Peyer's patch (tissue), 4 donors: ENCODE measurements at places on chromosomes 4 and X. TPM values are rescaled to one million over a fixed set of nuclear protein-coding genes. Genes with fewer than 3 reads are reported as not detected.
A peak's percentile ranks its signal among the peaks of the same experiment; 100 is the strongest.

Gene TEX11
- total RNA-seq, result not detected

Gene CXCL9
- not detected for total RNA-seq

Gene GRIA3
- not detected for total RNA-seq

Gene WAS
- total RNA-seq, result 3.5 TPM

Gene SLIT2
- 6.7 TPM for total RNA-seq

Gene TAB3
- 34.7 TPM for total RNA-seq

Gene SPIN4
- total RNA-seq, result 1.6 TPM

Gene UGT8
- 61.3 TPM for total RNA-seq

Gene DSPP
- total RNA-seq, result not detected

Gene RTL3
- total RNA-seq, result not detected

Gene ZFYVE28
- 70.0 TPM for total RNA-seq

Gene STS
- total RNA-seq, result 5.3 TPM

Gene SLC49A3
- total RNA-seq, result 13.3 TPM

DNA sequence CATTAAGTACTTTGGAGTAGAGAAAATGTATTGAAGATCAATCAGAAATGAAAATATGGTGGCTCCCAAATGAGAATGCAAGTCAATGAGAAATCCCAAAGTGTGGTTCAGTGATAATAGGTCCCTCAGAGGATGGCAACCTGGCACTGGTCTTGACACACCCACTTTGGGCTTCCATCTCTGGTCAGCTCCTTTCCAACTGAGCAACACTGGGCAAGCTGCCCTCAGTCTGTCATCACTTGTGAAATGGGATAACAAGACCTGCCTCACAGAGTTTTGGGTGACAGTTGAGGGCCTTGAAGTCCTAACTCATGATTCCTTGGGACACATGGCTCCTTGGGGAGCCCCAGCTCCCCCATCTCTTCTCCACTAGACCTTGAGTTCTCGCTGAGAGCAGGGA, 29.0 kb upstream of the MAMLD1 start:
- no peaks in the 10 kb centered on the region for H3K36me3 ChIP-seq
- no peak overlapping the region for H3K4me3 ChIP-seq
- H3K27me3 ChIP-seq, result no peaks in the 10 kb centered on the region
- no peak overlapping the region for H3K27ac ChIP-seq
- DNase-seq, result no peak

DNA sequence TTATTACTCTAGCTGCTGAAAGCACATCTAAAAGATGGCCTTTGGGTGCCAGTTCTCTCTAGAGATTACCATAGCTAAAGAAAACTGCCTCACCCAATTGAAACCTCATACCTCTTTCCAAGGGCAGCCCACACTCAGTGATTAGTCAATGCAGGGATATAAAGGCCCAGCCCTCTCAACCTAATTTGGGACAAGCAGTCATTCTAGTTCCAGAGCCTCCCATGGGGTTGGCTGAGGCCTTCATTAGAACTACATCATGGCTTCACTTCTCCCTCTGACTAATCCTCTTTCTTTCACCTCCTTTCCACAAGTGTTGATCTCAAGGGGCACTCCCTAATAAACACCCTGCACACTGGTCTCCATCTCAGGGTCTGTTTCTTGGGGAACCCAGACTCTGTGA, 38.5 kb upstream of the C1GALT1C1 start:
- no peak for DNase-seq
- H3K36me3 ChIP-seq, result no peaks in the 10 kb centered on the region
- no peak overlapping the region for H3K4me3 ChIP-seq
- no peak overlapping the region for H3K27ac ChIP-seq
- no peaks in the 10 kb centered on the region for H3K27me3 ChIP-seq
- no peaks in the 10 kb centered on the region for H3K4me1 ChIP-seq

GRCh38 chrX:43835559-43835958, 46.7 kb downstream of the MAOB start:
- H3K36me3 ChIP-seq, result no peaks in the 10 kb centered on the region
- no peaks in the 10 kb centered on the region for H3K27me3 ChIP-seq
- no peaks in the 10 kb centered on the region for H3K4me1 ChIP-seq
- no peak for DNase-seq
- no peak overlapping the region for H3K4me3 ChIP-seq
- H3K27ac ChIP-seq, result no peak overlapping the region

DNA sequence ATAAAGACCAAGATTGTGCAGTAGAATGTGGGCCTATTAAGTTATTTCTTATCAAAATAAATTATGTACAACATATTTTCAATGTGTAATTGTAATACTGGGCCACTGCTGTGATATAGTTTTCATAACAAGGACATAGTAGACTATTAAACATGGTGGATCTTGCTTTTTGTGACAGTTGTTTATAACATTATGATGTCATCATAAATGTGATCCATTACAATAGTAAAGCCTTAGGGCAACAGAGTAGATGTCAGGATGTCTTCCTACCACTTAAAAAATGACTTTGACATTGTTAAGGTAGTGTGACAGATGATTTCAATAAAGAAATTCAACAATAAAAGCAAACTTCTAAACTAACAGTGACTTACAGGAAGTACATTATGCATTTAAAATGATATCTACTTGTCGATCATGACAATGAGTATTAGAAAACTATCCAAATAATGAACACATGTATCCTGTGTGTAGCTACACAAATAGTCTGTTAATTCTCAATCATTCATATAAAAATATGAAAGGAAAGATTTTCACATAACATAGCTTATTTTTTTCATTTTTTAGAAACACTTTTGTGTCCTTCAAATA, 5.3 kb upstream of the AGA start:
- no peak for DNase-seq
- no peak overlapping the region for H3K27ac ChIP-seq
- H3K4me1 ChIP-seq, result no peaks in the 10 kb centered on the region
- no peaks in the 10 kb centered on the region for H3K27me3 ChIP-seq
- no peak overlapping the region for H3K4me3 ChIP-seq

DNA sequence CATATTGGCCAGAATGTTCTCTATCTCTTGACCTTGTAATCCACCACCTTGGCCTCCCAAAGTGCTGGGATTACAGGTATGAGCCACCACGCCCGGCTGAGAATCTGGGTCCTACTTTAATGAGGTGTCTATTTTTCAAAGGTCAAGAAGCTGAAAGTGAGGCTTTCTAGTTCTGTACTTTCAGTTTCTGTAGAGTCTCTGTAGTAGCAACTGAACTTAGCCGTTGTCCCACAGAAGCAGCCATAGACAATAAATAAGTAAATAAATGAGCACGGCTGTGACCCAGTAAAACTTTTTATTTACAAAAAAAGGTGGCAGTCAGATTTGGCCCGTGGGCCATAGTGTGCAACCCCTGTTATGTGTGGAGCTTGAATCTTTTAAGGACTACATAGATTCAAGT, 92.0 kb downstream of the FNIP2 start:
- no peak for DNase-seq
- no peak overlapping the region for H3K4me3 ChIP-seq
- H3K27ac ChIP-seq, result no peak overlapping the region
- no peaks in the 10 kb centered on the region for H3K27me3 ChIP-seq
- H3K36me3 ChIP-seq, result peaks cover 38% of the 10 kb centered on the region

DNA sequence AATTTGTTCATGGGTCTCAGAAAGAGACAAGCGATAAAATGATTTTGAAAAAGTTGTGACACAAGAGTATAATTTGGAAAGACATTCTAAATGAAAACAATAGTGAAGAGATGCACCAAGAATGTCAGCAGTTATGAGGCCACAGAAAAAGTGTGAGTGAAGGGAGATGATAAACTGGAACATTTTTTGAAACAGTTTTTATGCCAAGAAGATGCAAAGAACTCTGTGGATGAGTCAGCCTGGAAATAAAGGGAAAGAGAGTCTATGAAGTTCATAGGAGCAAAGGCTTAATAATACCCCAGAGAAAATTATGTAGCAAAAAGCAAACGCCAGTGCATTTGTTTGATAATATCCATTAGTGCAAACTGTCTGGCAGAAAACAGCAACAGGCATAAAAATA, 188.4 kb upstream of the TBC1D9 start:
- H3K36me3 ChIP-seq, result no peaks in the 10 kb centered on the region
- H3K27ac ChIP-seq, result no peak overlapping the region
- no peak for DNase-seq
- H3K4me1 ChIP-seq, result no peaks in the 10 kb centered on the region
- no peaks in the 10 kb centered on the region for H3K27me3 ChIP-seq
- no peak overlapping the region for H3K4me3 ChIP-seq

- H3K27ac ChIP-seq, result no peak overlapping the region
- H3K36me3 ChIP-seq, result no peaks in the 10 kb centered on the region
- DNase-seq, result no peak
- no peaks in the 10 kb centered on the region for H3K4me1 ChIP-seq
These were observed 2366.3 kb downstream of the PCDH7 start for GRCh38 chr4:33086331-33086925.

DNA sequence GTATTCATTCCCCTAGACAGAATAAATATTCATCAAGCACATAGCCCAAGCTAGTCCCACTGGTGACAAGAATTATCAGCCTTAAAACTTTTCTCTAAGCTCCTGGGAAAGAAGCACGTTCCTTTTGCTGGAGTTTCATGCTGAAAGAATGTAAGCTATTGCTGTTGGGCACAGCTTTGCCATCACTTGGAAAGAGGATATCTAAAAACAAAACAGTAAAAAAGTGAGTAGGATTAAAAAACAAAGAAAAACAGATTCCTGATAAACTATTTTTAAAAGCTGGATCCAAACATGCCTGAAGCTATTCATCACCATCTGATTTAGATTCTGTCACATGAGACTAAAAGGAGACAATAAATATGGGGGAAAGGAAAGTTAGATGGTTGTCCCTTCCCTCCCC, 176.8 kb downstream of the SCFD2 start:
- no peak overlapping the region for H3K27ac ChIP-seq
- no peak overlapping the region for H3K4me3 ChIP-seq
- no peaks in the 10 kb centered on the region for H3K36me3 ChIP-seq
- H3K27me3 ChIP-seq, result no peaks in the 10 kb centered on the region

GRCh38 chrX:100381619-100382018, 28.5 kb downstream of the PCDH19 start:
- H3K4me3 ChIP-seq, result no peak overlapping the region
- no peak overlapping the region for H3K27ac ChIP-seq
- DNase-seq, result no peak
- H3K36me3 ChIP-seq, result no peaks in the 10 kb centered on the region

- no peaks in the 10 kb centered on the region for H3K36me3 ChIP-seq
- no peak overlapping the region for H3K27ac ChIP-seq
- no peaks in the 10 kb centered on the region for H3K4me1 ChIP-seq
- no peak for DNase-seq
- H3K27me3 ChIP-seq, result no peaks in the 10 kb centered on the region
These were observed 7.7 kb downstream of the NSG1 start for GRCh38 chr4:4394644-4395043.

DNA sequence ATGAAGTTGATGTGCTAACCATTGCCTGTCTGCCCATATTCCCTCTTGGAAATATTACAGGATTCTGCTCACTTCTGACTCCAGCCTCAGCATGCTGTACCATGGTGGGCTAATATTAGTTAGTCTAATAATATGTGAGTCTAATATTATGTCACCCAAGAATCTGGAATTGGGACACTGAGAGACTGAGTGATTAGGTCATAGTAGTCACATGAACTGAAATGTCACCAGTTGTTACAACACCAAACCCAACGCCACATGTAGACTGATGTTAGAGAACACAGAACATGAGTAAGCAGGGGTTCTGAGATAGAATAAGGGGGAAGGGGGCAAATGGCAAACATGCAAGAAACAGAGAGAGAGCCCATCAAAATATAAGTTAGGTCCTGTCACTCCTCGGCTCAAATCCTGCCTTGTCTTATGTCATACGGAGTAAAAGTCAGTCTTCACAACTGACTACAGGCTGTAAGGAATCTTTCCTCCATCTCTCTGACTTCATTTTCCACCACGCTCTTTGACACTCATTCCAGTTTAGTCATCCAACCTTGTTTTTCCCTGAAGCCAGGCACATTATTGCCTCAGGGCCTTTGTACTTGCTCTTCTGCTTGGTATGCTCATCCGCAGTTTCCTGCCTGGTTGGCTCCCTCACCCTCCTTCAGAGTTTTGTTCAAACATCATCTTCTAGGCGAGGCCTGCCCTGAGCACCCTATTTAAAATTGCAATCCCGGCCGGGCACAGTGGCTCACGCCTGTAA, 9.6 kb upstream of the SLAIN2 start:
- no peak overlapping the region for H3K27ac ChIP-seq
- no peaks in the 10 kb centered on the region for H3K27me3 ChIP-seq
- H3K4me1 ChIP-seq, result no peaks in the 10 kb centered on the region
- no peaks in the 10 kb centered on the region for H3K36me3 ChIP-seq
- no peak overlapping the region for H3K4me3 ChIP-seq

- no peak for DNase-seq
- H3K36me3 ChIP-seq, result no peaks in the 10 kb centered on the region
- H3K27me3 ChIP-seq, result no peaks in the 10 kb centered on the region
- H3K4me3 ChIP-seq, result no peak overlapping the region
- no peak overlapping the region for H3K27ac ChIP-seq
- no peaks in the 10 kb centered on the region for H3K4me1 ChIP-seq
These were observed 132.1 kb downstream of the COL4A6 start for GRCh38 chrX:108306086-108306485.

DNA sequence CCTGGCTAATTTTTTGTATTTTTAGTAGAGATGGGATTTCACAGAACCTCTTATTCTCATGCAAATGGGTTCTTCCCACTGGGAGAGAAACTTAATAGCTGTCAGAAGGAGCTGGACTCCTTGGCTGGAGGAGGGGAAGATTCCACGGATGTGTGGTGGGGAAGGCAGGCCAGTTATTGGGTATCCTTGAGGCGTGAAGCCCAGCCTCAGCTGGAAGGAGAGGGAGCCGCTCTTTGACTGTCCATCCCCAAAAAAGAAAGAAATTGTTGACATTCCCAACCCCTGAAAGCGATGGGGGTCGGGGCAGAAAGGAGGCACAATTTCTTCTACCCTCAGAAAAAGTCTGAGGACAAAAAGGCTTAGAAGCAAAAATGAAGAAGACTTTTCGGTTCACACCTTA, 983.1 kb upstream of the PABPC4L start:
- H3K27ac ChIP-seq, result no peak overlapping the region
- H3K36me3 ChIP-seq, result no peaks in the 10 kb centered on the region
- H3K4me3 ChIP-seq, result no peak overlapping the region
- H3K27me3 ChIP-seq, result no peaks in the 10 kb centered on the region
- DNase-seq, result no peak

GRCh38 chr4:20675786-20676185, 24.5 kb upstream of the PACRGL start:
- no peak for DNase-seq
- no peak overlapping the region for H3K4me3 ChIP-seq
- H3K27me3 ChIP-seq, result no peaks in the 10 kb centered on the region
- no peak overlapping the region for H3K27ac ChIP-seq
- no peaks in the 10 kb centered on the region for H3K4me1 ChIP-seq

- no peak for DNase-seq
- peak overlapping the region; percentile 34 for H3K27ac ChIP-seq
- H3K36me3 ChIP-seq, result no peaks in the 10 kb centered on the region
- no peak overlapping the region for H3K4me3 ChIP-seq
- H3K4me1 ChIP-seq, result peaks cover 3% of the 10 kb centered on the region
These were observed 149.4 kb upstream of the KLF3 start for GRCh38 chr4:38514465-38515146.
